NK-92 treated with Interleukin-12 subunit alpha and Interleukin-12 subunit beta, amount 100 ng/mL, for 24 hours (cell line): ENCODE measurements at places on chromosomes 7 and 10.

GRCh38 chr10:20608503-20608902 is 288.6 kb downstream of the NEBL start:
- no peak for DNase-seq

DNA sequence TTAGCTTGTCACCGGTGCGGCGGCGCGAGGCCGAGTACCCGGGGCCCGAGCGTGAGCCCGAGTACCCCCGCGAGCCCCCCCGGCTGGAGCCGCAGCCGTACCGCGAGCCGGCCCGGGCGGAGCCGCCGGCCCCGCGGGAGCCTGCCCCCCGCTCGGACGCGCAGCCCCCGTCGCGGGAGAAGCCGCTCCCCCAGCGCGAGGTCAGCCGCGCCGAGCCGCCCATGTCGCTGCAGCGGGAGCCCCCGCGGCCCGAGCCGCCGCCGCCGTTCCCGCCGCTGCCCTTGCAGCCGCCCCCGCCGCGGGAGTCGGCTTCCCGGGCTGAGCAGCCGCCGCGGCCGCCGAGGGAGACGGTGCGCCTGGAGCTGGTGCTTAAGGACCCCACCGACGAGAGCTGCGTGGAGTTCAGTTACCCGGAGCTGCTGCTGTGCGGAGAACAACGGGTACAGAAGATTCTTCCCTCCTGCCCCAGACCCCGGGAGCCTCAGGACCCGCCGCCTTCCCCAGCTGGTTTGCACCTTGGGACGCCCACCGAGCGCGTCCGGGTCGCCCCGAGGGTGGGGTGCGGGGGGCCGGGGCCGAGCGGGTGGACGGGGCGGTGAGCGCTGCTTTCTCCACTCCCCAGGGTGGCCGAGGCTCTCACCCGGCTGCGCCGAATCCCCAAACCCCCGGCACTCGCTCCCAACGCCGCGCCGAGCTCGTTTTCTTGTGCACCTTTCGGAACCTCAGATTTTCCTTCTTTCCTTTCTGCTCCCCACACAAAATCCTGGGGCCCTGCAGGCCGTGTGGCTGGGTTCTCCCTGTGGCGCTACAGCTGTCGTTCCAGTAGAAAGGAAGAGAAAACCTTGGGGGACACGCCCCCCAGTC is 708 bp downstream of the UBN2 start:
- no peak for DNase-seq

DNA sequence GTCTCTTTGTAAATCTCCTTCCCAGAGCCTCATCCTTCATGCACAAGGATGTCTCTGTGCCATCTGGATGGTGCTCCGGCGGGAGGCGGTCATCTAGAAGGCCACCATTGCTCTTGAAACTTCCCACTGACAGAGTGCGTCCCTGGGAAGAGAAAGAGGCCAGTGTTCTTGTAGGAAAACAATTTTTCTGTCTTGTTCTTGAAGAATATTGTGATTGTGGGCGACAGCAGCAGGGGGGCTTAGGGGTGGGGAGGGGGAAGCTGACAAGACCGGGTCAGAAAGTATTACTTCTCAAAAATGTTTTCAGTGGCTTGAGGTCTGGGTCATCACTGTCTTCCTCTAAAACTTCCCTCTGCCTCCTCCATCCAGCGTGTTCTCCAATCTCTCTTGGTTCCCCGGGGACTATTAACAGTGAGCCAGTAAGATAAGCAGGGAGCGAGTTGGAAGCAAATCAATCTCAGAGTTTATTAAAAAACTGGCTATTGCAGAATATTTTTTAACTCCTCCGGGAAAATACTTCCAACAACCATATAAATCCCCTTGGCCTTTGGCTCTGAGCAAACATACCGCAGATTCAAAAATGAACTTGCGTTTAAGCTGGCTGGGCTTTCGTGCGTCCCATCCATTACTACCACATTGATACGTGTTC is 597.8 kb upstream of the MGMT start:
- no peak for DNase-seq

GRCh38 chr7:91656541-91657482 is 223.7 kb downstream of the MTERF1 start:
- DNase-seq = no peak

- DNase-seq = no peak
These were observed 42.8 kb upstream of the ZNF32 start for GRCh38 chr10:43691485-43691884.
